ENCODE measurements at places on chromosomes 5 and 9. TPM values are rescaled to one million over a fixed set of nuclear protein-coding genes. Genes with fewer than 3 reads are reported as not detected.

SH3PXD2B gene
- 60.8 TPM for total RNA-seq

PCDHGA9 gene
- 3.2 TPM for total RNA-seq

SLIT3 gene
- 128 TPM for total RNA-seq

FOXD4L6 gene
- total RNA-seq = not detected

OR1J2 gene
- not detected for total RNA-seq

- H3K4me1 ChIP-seq = no peaks in the 10 kb centered on the region
- no peak for DNase-seq
- no peak overlapping the region for H3K4me3 ChIP-seq
- H3K36me3 ChIP-seq = no peaks in the 10 kb centered on the region
Measured at GRCh38 chr5:94888674-94889073, 270.2 kb downstream of the SLF1 start.

DNA sequence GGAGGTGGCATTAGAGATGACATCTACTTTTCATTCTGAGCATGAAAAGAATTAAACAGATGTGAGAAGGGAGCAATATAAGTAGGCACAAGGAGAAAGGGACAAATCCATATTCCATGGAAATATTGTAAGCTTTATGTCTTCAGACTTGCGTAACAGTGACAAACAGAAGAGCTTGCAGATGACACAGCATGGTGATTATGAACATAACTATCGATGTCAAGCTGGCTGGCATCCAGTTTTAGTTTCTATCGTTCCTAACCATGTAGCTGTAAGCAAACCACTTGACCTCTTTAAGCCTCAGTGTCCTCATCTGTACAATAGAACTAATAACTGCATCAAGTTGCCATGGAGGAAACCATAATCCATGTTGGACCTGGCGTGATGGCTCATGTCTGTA lies 246.7 kb upstream of the ADRA1B start:
- no peak overlapping the region for H3K27ac ChIP-seq
- DNase-seq = no peak
- H3K4me3 ChIP-seq = no peak overlapping the region
- no peaks in the 10 kb centered on the region for H3K4me1 ChIP-seq
- H3K27me3 ChIP-seq = no peaks in the 10 kb centered on the region

GRCh38 chr5:119019501-119019900 lies 31.2 kb upstream of the DTWD2 start:
- H3K27ac ChIP-seq = no peak overlapping the region
- no peak overlapping the region for H3K4me3 ChIP-seq
- no peaks in the 10 kb centered on the region for H3K4me1 ChIP-seq
- DNase-seq = no peak
- H3K36me3 ChIP-seq = no peaks in the 10 kb centered on the region
- H3K27me3 ChIP-seq = no peaks in the 10 kb centered on the region

FBN2 gene
- 0.11 TPM for total RNA-seq

GRCh38 chr5:143569722-143570567 lies 166.5 kb upstream of the NR3C1 start:
- no peaks in the 10 kb centered on the region for H3K4me1 ChIP-seq
- DNase-seq = no peak
- H3K27me3 ChIP-seq = no peaks in the 10 kb centered on the region
- no peaks in the 10 kb centered on the region for H3K36me3 ChIP-seq

DNA sequence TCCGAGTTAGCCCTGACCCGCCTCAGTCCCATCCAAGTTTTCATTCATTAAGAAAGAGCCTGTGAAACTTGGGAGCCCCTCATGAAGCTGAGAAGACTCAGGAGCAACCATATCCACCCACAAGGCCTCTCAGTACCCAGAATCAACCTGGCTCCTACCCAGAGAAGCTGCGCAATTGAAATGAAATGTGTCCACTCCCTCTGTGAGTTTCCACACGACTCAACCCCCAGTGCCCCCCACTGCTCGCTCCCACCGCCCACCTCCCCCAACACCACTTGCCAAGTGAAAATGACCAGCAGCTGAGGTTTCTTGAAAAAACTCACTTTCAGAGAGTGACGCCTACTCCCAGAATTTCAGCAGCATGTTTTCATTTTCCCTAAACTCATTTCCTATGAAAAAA lies 104.6 kb downstream of the CDK5RAP2 start:
- H3K36me3 ChIP-seq = peaks cover 36% of the 10 kb centered on the region
- H3K4me3 ChIP-seq = no peak overlapping the region
- DNase-seq = no peak
- peak overlapping the region; percentile 15 for H3K27ac ChIP-seq
- peaks cover 4% of the 10 kb centered on the region for H3K4me1 ChIP-seq

GNA14 gene
- 3.5 TPM for total RNA-seq

- no peaks in the 10 kb centered on the region for H3K4me1 ChIP-seq
- no peak for DNase-seq
- H3K27me3 ChIP-seq = no peaks in the 10 kb centered on the region
- H3K27ac ChIP-seq = no peak overlapping the region
Measured at GRCh38 chr9:93505541-93506132, 52.3 kb upstream of the FAM120AOS start.

GRCh38 chr5:14501353-14502293 lies 80.0 kb upstream of the OTULINL start:
- no peak overlapping the region for H3K27ac ChIP-seq
- no peak for DNase-seq
- peaks cover 87% of the 10 kb centered on the region for H3K36me3 ChIP-seq
- no peaks in the 10 kb centered on the region for H3K27me3 ChIP-seq
- no peak overlapping the region for H3K4me3 ChIP-seq
